Muscle of leg (tissue), 16 donors: ENCODE measurements at places on chromosomes 6 and 20. TPM values are rescaled to one million over a fixed set of nuclear protein-coding genes. Genes with fewer than 3 reads are reported as not detected.

The GABRR1 gene
- total RNA-seq, result 0.40 TPM

- H3K27ac ChIP-seq, result no peak overlapping the region
- no peak for DNase-seq
- no peaks in the 10 kb centered on the region for H3K27me3 ChIP-seq
- no peaks in the 10 kb centered on the region for H3K36me3 ChIP-seq
These were observed 1514.1 kb upstream of the DEFB115 start for GRCh38 chr20:29743101-29743931.

The MEA1 gene
- 59.6 TPM for total RNA-seq

The NRM gene
- total RNA-seq, result 7.2 TPM

DNA sequence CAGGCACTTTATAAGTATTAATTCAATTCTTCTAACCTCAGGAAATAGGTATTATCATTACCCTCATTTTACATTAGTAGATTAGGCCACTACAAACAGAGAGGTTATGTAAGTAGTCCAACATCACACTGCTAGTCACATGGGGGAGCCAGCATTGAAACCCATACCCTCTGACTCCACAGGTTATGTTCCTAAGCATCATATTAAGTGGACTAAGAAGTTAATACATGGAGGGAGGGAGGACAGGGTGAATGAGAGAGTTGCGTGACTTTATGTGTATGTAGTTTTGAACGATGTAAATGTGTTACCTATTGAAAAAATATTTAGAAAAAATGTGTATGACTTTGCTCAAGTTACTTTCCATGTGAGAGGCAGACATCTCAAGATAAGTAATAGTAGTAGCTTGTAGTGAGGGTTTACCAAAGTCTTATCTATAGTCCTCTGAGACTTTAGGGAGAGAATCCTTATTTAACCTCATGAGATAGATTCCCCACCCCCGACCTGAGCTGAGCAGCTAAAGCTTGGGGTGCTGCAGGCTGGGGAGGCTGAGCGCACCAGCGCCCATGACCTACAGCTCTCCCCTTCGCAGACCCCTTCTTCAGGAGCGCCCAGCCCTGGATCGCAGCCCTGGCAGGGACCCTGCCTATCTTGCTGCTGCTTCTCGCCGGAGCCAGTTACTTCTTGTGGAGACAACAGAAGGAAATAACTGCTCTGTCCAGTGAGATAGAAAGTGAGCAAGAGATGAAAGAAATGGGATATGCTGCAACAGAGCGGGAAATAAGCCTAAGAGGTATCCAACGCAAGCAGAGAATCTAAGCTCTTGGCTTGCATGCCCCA lies 7.5 kb downstream of the BTN3A2 start:
- H3K36me3 ChIP-seq, result peaks cover 46% of the 10 kb centered on the region
- H3K27ac ChIP-seq, result no peak overlapping the region
- no peak overlapping the region for H3K4me3 ChIP-seq
- no peak for DNase-seq

GRCh38 chr6:112193117-112193516 lies 61.2 kb downstream of the LAMA4 start:
- peaks cover 8% of the 10 kb centered on the region for H3K4me1 ChIP-seq
- peaks cover 21% of the 10 kb centered on the region for H3K36me3 ChIP-seq

GRCh38 chr6:43373252-43373875 lies 3.9 kb upstream of the ZNF318 start:
- DNase-seq, result no peak
- H3K27me3 ChIP-seq, result no peaks in the 10 kb centered on the region
- no peak overlapping the region for H3K27ac ChIP-seq
- no peak overlapping the region for H3K4me3 ChIP-seq
- H3K36me3 ChIP-seq, result no peaks in the 10 kb centered on the region

The BEND3 gene
- 2.3 TPM for total RNA-seq

DNA sequence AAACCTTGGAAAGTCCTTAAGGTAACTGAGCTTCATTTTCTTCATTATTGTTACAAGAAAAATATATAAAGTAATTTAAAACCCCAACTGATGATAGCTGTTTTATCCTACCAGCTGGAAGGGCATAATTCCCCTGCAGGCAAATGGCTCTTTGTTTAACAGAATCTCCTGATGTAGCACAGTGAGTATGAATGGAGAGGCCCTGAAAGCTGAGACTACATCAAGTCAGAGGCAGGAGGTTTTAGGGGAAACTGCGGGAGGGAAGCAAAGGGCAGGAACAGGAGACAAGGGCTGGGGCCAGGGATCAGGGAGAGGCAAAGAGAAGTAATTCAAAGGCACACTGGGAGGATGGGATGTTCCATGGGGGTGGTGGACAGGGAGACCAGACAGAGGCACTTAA lies 119.0 kb upstream of the LRFN2 start:
- H3K27ac ChIP-seq, result no peak overlapping the region
- H3K36me3 ChIP-seq, result no peaks in the 10 kb centered on the region
- H3K4me1 ChIP-seq, result peaks cover 12% of the 10 kb centered on the region
- H3K27me3 ChIP-seq, result peaks cover 2% of the 10 kb centered on the region
- no peak overlapping the region for H3K4me3 ChIP-seq

- H3K4me1 ChIP-seq, result peaks cover 61% of the 10 kb centered on the region
- H3K36me3 ChIP-seq, result no peaks in the 10 kb centered on the region
- H3K27me3 ChIP-seq, result no peaks in the 10 kb centered on the region
- H3K4me3 ChIP-seq, result no peak overlapping the region
- no peak overlapping the region for H3K27ac ChIP-seq
These were observed 109.9 kb downstream of the PSMB1 start for GRCh38 chr6:170443151-170443662.

DNA sequence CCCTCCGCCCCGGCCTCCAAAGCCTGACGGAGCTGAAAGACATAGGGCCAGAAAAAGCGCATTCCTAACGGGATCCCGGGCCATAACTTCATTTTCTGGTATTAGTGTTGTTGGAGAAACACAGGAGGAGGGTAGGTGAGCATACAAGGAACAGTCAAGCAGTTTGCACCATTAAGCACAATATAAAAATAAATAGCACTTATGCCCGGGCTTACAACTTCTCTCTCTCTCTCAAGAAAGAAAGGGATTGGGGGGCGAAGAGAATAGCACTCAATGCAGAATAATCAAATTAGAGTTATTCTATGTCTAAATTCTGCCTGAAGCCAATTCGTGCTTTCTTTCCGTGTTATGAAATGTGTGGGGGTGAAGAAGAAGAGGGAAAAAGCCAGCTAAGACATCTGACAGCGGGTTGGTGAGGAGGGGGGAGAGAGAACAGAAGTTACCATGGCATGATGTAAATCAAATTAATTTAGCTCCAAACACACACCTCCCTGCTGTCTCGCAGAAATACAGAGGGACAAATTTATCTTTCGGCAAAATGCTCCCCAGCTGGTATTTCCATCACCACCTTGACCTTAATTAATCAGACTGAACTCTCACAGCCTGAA lies 508 bp upstream of the METTL24 start:
- DNase-seq, result no peak
- H3K27me3 ChIP-seq, result peaks cover 39% of the 10 kb centered on the region
- H3K27ac ChIP-seq, result peak overlapping the region; percentile 16
- H3K4me1 ChIP-seq, result peaks cover 7% of the 10 kb centered on the region

GRCh38 chr6:144140867-144141266 lies 9.4 kb upstream of the STX11 start:
- H3K4me1 ChIP-seq, result no peaks in the 10 kb centered on the region
- H3K27me3 ChIP-seq, result no peaks in the 10 kb centered on the region
- H3K4me3 ChIP-seq, result no peak overlapping the region
- H3K27ac ChIP-seq, result no peak overlapping the region
- no peaks in the 10 kb centered on the region for H3K36me3 ChIP-seq

The PROCR gene
- total RNA-seq, result 51.9 TPM

DNA sequence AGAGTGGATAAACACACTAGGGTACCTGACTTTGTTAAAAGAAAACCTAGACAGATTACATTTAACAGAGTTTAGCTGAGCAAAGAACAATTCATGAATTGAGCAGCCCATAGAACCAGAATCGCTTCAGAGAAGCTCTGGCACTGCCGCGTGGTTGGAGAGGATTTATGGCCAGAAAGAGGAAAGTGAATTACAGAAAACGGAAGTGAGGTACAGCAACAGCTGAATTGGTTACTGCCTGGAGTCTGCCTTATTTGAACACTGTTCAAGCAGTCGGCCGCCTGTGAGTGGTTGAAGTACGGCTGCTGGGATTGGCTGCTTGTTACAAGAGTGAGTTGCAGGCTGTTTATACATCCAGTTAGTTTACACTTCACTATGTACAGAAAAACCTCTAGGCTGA lies 253.8 kb upstream of the CDYL start:
- peaks cover 3% of the 10 kb centered on the region for H3K4me1 ChIP-seq
- no peak for DNase-seq
- H3K36me3 ChIP-seq, result no peaks in the 10 kb centered on the region
- H3K4me3 ChIP-seq, result no peak overlapping the region
- no peak overlapping the region for H3K27ac ChIP-seq
